ENCODE measurements at places on chromosomes 1 and 21.

GRCh38 chr21:33855190-33855589, 60.4 kb downstream of the ATP5PO start:
- no peak for DNase-seq

GRCh38 chr1:226989085-226989920, 49.2 kb downstream of the COQ8A start:
- DNase-seq: no peak

DNA sequence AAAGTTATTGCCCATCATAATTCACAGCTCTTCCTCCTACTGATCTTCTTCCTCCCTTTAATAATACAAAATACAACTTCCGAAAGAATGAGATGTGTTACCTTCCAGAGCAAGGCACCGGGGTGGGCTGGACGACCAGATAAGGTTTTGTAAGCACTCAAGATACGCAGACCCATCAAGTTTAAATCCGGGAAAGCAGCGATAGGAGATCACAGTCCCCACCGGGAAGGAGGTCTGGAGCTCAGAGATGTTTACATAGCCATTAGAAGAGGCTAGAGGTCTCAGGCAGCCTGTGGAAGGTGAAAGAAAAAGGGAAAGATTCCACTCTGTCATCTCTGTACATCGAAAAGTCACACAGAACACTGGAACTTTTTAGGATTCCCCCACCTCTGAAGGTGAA, 99.4 kb downstream of the SUSD4 start:
- DNase-seq: no peak

DNA sequence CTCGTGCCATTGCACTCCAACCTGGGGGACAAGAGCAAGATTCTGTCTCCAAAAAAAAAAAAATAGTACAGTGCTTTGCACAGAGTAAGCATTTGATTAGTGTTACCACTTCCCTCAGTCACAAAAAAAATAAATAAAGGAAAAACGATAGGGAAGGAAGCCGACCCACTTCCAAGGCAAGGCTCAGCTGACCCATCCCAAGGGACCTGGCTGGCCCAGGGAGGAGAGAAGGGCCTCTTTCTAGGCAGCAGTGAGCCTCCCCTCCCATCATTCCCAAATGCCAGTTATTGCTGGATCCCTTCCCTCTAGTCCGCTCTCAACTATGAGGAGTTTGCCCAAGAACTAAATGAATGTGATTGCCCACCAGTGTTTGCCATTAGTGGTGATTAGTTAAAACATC, 77.8 kb downstream of the TMEM53 start:
- no peak for DNase-seq

GRCh38 chr1:81600878-81601622, 199.7 kb upstream of the ADGRL2 start:
- DNase-seq: no peak

DNA sequence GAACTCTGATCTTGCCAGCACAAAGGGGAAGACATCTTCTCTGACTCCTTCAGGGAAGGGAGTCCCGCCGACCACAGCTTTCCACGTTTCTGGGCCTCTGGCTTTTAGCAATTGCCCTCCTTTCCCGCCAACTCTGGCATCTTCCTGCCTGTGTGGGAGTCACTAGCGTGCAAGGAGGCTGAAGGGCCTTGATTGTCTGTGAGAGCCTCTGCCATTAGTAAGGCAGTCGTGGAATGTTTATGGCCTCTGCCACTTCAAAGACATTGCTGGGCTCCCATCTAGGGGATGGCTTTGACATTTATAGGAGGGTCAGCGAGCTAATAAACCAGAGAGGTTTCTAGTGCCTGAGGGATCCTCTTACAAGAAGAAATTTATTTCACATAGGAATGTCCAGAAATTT, 14.3 kb upstream of the PROK1 start:
- no peak for DNase-seq

GRCh38 chr21:19266636-19267035, 863.1 kb upstream of the TMPRSS15 start:
- no peak for DNase-seq

GRCh38 chr1:35454616-35455015, 102.6 kb downstream of the KIAA0319L start:
- no peak for DNase-seq

GRCh38 chr1:221606256-221606655, 135.6 kb downstream of the DUSP10 start:
- DNase-seq: no peak

DNA sequence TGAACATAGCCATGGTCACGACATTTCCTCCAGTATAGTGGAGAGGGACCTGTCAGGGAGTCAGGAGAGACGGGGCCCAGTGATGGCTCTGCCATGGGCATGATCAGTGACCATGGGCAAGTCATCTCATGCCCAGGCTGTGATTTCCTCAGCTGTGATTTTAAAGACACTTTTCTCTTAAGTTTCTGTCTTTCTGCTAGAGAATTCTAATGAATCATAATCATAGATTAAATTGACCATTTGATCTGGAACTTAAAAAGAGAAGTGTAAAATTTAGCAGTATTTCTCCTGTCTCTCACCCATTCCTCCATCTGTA, 112.7 kb downstream of the USP25 start:
- no peak for DNase-seq

DNA sequence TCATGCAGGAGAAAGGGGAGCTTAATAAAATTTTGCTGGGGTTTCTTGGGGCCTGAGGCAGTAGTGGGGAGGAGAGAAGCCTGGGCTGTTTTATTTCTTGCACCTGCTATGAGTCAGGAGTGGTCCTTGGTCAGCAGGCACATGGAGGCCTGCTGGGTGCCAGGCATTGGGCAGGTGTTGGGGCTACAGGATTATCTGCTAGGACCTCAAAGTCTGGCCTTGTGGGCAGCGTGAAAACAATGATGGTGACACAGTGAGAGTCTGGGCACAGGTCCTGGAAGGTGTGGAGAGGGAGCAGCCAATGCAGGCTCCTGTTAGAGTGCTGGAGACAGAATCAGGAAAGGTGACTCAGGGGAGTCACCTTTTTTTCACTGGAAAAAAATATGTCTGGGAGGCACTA, 17.2 kb downstream of the ROR1 start:
- DNase-seq: no peak

- DNase-seq: no peak
These were observed 32.6 kb downstream of the OPTC start for GRCh38 chr1:203526572-203526971.

GRCh38 chr1:186960861-186961260, 132.1 kb downstream of the PLA2G4A start:
- no peak for DNase-seq

DNA sequence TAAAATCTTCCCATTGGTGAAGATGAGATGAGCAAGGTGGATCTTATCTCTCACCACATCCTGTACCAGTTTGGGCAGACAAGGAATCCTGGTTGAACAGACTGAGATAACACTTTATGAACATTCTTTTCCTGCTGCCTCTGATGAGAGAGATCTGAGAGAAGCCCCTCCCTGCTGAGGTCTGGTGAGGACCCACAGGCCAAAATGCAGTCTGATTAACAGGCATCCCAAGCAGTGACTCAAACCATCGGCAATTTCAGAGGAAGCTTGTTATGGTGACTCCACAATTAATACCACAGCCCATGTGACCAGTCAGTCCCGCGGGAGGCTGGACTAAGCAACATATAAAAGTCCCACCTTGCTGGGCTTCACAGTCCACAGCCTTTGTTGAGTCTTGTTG, at the start of gene PRR9:
PRR9 (plus strand) TSS at position 373 of the 400 bp plus-strand sequence. CDS start 561 bp downstream, outside the sequence.
- DNase-seq: no peak

DNA sequence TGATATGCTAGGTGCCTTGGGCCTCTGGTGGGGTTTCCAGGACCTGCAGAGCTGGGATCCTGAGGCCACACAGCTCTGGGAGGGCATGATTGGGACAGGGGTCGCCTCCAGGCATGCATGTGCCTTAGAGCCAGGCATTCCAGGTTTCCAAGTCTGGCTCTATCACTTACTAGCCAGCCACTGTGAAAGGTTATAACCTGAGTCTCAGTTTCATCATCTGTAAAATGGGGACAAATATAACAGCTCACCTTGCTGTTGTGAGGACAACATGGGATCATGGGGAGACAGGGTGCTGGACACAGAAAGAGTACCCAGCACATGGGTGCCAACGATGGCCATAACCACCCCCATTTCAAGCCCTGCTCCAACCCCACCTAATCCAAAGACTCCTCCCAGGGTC, 2.7 kb downstream of the CHI3L1 start:
- no peak for DNase-seq
